ENCODE measurements at places on chromosomes 1 and 21.

- DNase-seq = no peak
Measured at GRCh38 chr1:231940116-231940515, 313.5 kb downstream of the DISC1 start.

- no peak for DNase-seq
Measured at GRCh38 chr1:37691497-37692077, 729 bp upstream of the CDCA8 start.

DNA sequence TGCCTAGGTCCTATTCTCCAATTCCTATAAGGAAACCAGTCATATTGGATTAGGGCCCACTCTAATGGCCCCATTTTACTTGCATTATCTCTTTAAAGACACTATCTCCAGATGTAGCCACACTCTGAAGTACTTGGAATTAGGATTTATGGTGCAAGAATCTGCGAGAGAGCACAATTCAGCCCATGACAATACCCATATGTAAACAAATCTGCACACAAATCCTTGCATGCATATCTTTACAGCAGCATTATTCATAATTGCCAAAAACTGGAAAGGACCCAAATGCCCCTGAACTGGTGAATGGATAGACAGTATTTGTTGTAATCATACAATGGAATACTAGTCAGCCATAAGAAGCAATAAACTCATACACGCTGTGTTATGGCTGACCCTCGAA is 229.8 kb upstream of the ADAMTS5 start:
- no peak for DNase-seq

DNA sequence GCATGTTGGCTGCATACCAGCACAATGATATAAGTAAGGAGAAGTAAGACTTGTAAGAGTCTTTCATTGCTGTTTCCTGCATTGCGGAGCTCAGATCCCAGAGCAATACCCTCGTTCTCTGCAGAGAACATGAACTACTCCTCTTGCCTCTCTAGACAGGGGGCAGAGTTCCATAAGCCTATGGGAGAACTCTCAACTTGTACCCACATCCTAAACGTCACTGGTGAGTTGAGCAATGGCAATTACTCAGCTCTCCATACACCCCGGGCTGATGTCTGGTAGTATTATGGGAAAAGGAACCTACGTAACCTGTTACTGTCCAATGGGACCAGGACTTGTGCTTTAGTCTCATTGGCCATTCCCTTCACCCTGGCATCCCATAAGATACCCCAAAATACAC is 27.3 kb upstream of the ZNF496 start:
- no peak for DNase-seq

DNA sequence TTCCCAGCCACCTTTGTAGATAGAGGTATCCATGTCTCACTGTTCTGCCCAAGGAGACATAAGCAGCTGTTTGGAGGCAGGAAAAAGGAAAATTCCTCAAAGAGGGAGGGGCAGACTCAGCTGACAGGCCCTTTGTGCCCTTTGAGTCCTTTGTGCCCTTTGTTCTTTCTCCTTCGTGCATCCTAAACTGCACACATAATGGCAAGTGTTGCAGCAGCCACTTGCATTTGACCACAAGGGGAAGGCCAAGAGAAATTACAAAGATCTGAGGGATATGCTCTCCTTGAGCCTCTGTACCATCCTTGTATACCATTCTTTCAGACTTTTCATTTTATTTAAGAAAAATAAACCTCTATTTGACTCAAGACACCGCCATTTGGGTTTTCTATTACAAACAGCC is 71.8 kb upstream of the PKN2 start:
- DNase-seq = no peak

- no peak for DNase-seq
Measured at GRCh38 chr1:85062425-85063026, 14.2 kb upstream of the MCOLN3 start.

- no peak for DNase-seq
Measured at GRCh38 chr21:31576428-31576827, 83.1 kb upstream of the SOD1 start.

DNA sequence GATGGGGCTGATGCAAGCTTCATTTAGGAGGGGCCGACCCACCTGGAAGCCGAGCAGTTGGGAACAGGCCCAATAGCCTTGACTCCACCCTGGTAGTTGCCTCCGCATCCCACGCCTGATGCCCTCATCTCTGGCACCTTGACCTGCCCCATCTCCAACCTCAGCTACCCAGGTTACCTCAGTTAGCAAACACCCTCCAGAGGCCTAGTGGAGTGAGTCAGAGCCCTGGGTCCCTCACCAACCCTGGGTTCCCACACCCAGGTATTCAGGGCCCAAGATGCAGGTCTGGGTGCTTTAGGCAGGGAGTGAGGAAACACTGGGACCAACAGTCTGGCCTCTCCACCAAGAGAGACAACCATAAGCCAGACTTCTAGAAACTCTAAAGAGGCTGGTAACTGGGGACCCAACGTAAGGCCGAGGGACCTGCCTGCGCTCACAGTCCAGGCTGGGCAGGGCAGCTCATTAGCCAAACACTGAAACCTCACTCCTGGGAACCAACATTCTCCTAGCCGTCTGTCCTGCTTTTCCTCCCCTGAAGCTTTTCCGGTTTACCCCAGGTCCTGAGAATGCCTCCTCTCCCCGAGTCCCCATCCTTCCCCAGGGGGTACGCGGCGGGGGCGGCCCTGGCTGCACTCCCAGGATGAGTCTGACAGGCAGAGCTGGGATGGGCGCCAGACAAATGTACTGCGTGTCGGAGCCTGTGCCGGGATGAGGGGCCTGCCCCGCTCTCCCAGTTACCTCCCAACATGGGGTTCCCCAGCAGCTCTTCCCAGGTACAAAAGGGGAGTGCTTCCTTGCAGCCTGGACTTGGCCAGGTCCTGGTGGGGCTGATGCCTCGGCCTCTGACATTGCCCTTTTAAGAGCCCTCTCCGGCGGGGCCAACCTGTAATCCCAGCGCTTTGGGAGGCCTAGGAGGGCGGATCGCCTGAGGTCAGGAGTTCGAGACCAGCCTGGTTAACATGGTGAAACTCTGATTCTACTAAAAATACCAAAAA is 8.9 kb upstream of the CELSR2 start:
- no peak for DNase-seq

GRCh38 chr1:61741711-61742619 is at the start of gene PATJ:
PATJ (plus strand) TSS chr1:61742480; CDS start chr1:61762893, 20,413 bp downstream.
- DNase-seq = no peak

- no peak for DNase-seq
Measured at GRCh38 chr1:236000781-236001180, 64.1 kb downstream of the NID1 start.

GRCh38 chr1:205665201-205666045 is 14.9 kb downstream of the SLC45A3 start:
- no peak for DNase-seq

GRCh38 chr1:177190308-177190970 is 19.7 kb downstream of the BRINP2 start:
- no peak for DNase-seq

DNA sequence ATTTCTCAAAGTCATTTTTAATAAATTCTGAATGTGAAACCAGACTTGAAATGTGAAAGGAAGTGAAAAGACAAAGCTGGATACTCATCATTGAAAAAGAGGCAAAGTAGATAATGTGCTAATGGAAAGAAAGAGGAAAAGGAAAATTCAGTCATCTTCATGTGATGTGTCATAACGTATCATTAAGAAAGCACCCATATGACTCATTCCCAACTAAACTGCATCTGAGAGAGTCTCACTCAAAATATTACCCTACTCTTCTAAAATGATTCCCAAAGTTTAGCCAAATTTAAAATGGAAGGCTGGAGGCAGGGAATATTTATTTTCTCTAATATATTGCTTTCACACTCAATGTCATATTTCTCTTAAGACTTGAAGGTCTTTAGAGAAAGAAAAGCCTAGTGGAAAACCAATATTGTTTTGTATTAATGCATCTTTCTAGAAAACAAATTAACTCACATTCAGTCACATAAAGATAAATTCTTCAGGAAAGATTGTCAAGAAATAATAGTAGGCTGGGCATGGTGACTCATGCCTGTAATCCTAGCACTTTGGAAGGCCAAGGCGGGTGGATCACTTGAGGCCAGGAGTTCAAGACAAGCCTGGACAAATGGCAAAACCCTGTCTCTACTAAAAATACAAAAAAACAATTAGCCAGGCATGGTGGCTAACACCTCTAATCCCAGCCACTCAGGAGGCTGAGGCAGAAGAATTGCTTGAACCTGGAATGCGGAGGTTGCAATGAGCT is 129.9 kb downstream of the SLC30A10 start:
- DNase-seq = no peak

DNA sequence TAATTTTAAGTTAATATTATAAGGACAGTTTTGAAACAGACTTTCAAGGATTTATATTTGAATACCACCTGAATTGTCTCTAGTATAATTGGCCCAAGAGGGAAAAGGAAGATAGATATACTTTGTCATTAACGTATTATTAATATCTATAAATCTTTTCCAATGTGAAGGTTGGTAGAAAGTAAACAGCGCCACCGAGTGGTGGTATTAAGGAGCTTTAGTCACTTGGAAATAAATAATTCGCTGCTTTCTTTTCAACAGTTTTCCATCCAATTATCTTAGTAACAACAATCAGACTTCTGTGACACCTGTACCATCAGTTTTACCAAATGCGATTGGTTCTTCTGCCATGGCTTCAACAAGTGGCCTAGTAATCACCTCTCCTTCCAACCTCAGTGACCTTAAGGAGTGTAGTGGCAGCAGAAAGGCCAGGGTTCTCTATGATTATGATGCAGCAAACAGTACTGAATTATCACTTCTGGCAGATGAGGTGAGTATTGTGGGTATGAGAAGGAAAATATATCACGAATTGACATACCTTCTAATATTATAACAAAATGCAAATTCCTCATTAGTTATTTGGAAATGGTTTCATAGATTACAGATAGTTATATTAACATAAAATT is 37.7 kb downstream of the SH3GLB1 start:
- peak; percentile 18 for DNase-seq

GRCh38 chr1:211515090-211516023 is 23.4 kb upstream of the RD3 start:
- DNase-seq = peak; percentile 80

- no peak for DNase-seq
Measured at GRCh38 chr1:205962821-205963221, 19.6 kb upstream of the SLC26A9 start.

DNA sequence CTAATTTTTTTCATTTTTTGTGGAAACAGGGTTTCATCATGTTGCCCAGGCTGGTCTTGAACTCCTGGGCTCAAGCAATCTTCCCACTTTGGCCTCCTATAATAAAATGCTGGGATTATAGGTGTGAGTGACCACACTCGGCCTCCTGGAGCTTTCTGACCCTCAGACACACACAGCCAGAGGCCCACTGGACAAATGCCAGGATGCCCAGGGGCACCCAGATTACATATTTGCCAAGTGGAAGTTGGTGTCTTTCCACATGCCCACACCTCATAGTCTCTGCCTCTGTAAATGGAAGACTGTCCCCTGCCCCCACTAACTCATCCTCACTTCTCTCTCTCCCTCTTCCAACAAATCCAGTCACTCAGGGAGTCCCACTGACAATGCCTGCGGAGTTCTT is 63.4 kb upstream of the LRP8 start:
- no peak for DNase-seq

GRCh38 chr1:174974711-174975119 is 25.0 kb upstream of the CACYBP start:
- no peak for DNase-seq

GRCh38 chr1:94019327-94019726 is 101.6 kb downstream of the ABCA4 start:
- DNase-seq = no peak

DNA sequence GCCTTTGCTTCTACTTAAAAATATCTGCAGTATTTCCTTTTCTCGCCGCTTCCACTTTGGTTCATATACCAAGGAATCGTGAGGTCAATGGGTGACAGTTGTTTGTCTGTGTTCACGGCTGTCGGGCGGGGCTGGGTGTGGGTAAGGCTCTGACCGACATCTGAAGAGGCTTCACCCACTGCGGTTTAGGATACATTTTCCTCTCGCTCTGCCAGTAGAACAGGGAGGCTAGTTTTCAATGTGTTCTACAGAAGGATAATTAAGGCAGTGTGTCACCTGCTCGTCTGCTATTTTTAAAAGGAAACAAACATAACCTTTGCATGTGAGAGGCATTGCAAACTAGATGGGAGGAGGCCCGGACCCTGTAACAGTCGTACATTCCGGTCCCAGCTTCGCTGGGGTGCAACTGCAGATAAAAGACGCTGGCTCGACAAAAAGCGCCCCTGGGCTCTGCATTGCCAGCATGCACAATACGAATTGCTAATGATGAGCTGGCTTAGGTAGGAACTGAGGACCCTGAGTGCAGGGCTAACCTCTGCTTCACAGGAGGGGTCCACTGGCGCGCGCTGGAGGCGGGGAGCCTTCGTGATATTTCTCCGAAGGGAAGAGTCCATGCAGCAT is 8.5 kb upstream of the ERG start:
- DNase-seq = no peak

DNA sequence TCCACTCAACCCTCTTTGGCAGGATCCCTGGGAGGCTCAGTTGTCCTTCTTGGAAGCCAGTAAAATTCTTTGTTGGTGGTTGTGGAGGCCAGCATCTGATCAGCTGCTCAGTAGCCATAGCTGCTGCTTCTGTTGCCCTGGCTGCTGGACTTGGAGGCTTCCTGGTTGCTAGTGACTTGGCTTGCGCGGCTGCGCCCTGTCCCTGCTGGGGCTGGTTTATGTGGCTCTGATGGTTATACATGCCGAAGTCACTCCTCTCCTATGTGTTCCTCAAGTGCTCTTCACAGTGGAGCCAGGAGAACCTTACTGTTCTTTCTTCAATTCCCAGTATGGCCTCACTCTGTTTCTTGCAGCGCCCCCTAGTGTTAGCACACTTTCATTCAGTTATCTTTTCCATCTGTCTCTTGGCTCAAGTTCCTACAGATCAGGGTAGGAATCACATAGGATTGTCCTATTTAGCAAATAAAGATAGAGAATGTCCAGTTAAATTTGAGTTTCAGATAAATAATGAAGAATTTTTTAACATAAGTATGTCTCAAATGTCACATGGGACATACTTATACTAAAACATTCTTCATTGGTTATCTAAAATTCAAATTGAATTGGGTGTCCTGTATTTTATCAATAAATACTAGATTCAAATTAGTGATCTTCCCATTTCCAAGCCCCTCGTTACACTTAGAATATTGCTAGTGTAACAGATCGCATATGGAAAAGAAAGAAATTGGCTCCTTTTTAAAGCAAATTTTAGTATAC is 176.5 kb downstream of the TGFB2 start:
- DNase-seq = no peak

DNA sequence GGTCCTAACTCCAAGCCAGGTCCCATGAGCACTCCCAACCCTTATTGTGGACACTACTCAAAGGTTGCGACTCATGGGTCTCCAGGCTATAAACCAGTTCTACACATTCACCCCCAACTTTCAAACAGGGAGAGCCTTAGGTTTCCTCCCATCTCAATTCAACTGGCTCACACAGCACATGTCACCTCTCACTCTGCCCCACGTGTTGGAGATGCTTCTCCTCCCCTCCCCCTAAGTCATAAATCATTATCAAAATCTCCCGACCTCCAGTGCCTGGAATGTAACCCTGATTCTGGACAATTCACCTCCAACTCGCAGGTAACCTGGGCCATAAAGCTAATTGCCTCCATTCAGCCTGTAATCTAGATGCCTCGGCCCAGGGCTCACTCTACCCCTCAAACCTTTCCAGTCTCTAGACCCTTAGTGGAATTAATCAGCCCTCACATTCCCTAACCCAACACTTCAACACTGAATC is 595 bp downstream of the AK2 start:
- DNase-seq = no peak
